Stimulated activated CD8-positive, alpha-beta memory T cell treated with anti-CD3 and anti-CD28 coated beads, Interleukin-15, amount 100 ng/mL, for 48 hours (primary cell): ENCODE measurements at places on chromosomes 1 and 21.

DNA sequence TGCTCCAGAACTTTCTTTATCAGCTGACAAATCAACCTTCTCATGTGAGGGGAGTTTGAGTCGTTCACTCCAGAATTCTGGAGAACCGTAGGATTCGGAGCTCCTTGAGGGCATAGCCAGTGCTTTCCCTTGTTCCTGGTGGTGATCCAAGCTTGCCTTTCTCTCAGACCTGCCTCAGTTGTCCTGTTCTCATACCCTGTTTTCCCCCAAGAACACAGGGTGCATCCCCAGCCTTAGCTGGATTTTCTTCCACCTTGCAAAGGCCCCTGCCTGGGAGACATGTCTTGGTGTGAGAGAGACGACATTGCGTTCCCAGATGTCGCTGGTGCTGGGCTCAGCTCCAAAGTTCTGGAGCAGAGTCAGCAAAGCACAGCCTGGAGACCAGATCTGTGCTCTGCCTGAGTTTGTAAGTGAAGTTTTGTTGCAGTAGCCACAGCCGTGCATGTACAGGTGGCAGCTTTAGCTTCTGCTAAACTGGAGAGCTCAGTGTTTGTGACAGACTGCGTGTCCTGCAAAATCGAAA lies 40.0 kb downstream of the ABCG1 start:
- no peak for DNase-seq

DNA sequence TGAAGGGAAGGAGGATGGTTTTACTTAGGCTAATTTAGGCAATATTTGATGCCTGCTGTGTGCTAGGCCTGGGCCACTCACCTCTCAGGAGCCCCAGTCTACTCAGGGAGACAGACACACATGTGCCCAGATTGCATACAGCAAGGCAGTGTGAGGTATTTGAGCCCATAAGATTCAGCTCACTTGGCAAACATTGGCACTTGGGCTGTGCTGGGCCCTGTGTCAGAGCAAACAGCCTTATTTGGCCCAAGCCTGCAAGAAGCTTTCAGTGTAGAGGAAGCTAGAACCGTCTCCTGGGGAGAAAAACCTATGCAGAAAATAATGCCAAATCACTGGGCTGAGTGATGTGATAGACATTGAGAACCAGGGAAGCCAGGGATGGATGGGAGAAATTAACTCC lies 3.9 kb upstream of the SYNC start:
- no peak for DNase-seq

GRCh38 chr1:233389893-233390292 lies 62.4 kb downstream of the MAP3K21 start:
- no peak for DNase-seq

GRCh38 chr1:206578068-206578977 lies 33.9 kb downstream of the EIF2D start:
- no peak for DNase-seq

DNA sequence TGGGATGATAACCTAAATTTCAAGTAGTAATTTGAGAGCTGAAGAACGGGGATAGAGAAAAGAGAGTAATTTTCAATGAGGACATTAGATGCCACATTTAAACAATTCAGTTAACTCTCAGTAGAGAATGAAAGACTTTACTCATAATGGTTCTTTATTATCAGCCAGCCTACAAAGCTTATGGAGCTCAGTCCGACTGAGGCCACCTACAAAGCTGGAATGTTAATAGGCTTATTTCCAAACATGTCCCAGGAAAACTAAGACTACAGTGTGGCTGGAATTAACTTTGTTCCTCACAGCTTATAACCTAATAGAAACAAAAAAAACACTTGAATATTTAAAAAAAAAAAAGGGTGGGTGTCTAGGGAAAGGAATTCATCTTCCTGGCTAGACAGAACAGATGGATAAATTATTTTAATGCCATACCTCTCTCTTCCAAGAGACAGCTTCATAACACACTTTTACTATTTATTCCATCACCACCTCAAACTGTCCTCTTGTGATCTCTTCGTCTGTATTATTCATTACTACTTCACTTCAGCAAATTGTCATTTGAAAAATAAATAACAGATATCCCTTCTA lies 9.8 kb downstream of the SLC19A2 start:
- no peak for DNase-seq

DNA sequence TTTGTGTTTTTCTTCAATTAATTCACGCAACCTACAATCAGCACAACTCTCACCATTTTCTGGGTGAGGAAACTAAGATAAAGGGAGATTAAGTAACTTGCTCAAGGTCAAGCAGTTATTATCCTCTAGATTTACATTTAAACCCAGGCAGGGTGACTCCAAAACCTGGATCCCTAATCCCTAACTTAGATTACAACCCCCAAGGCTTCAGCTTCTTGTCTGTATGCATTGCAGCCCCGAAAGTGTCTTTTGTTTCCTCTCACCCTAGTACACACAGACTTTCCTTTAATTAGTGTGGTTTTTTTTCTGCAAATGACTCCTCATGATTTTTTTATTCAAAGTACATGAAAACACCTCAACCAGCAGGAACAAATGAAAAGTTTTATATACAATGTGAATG lies 748.6 kb upstream of the ADGRL2 start:
- DNase-seq, result no peak

GRCh38 chr1:181987334-181987895 lies 74.1 kb downstream of the ZNF648 start:
- no peak for DNase-seq

GRCh38 chr1:19385869-19386591 lies 73.9 kb downstream of the SLC66A1 start:
- no peak for DNase-seq

GRCh38 chr1:183655562-183656075 lies 2.5 kb upstream of the APOBEC4 start:
- peak; percentile 42 for DNase-seq

- no peak for DNase-seq
These were observed 9.1 kb downstream of the ANGPTL7 start for GRCh38 chr1:11198257-11198656.

- DNase-seq, result no peak
These were observed 29.9 kb upstream of the EPHA8 start for GRCh38 chr1:22533244-22533895.

- DNase-seq, result no peak
These were observed 456.2 kb downstream of the KCNT2 start for GRCh38 chr1:196152086-196152485.
